ENCODE measurements at places on chromosomes 16 and 17.

- DNase-seq, result peak; percentile 23
These were observed 861 bp downstream of the RAB11FIP3 start for GRCh38 chr16:426115-426905.

GRCh38 chr17:12789075-12789480 lies 220 bp upstream of the ARHGAP44 start:
- peak; percentile 52 for DNase-seq

- DNase-seq, result no peak
These were observed 85.9 kb downstream of the SNX29 start for GRCh38 chr16:12062343-12063003.

- no peak for DNase-seq
These were observed 2.5 kb upstream of the SMPD3 start for GRCh38 chr16:68450741-68451255.

Measured in stimulated activated CD4-positive, alpha-beta T cell treated with anti-CD3 and anti-CD28 coated beads, Interleukin-2, amount 100 ng/mL, for 24 hours (primary cell).